Activated CD4-positive, alpha-beta T cell treated with anti-CD3 and anti-CD28 coated beads for 1 hour (primary cell): ENCODE measurements at places on chromosomes 6 and 20.
A peak's percentile ranks its signal among the peaks of the same experiment; 100 is the strongest.

- no peak for DNase-seq
These were observed 288.5 kb upstream of the STXBP5 start for GRCh38 chr6:146915671-146916127.

- DNase-seq = no peak
These were observed 34.6 kb downstream of the FKBP1C start for GRCh38 chr6:63245909-63246308.

DNA sequence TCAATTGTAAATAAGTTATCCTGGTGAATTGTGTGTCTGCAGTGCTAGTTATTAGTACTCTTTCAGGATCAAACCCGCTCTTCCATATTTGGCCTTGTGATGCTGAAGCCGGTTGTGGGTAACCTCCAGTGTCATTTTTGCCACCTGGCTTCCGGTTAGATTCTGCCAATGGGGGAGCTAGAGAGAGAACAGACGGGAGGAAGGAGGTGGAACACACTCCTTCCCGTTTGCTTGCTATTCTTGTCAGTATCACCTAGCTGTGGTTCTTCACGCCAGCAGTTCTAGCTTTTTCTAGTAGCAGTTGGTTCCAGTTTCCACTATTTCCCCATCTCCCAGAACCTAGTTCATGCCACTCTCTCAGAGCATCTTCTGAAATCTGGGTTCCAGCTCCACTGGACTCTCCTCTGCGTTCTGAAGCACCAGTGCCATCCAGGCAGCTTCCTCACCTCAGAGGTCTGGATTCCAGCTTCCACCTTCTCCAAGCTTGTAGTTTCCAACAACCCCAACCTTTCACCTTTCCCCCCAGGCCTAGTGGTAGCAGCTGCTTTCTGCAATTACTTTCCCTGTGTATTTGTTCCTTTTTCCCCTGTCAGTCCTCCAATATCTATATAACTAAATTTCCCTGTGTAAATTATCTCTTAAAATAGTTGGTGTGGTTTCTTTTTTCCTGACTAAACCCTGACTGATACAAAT, 46.9 kb upstream of the LOC128125822 start:
- no peak for DNase-seq

DNA sequence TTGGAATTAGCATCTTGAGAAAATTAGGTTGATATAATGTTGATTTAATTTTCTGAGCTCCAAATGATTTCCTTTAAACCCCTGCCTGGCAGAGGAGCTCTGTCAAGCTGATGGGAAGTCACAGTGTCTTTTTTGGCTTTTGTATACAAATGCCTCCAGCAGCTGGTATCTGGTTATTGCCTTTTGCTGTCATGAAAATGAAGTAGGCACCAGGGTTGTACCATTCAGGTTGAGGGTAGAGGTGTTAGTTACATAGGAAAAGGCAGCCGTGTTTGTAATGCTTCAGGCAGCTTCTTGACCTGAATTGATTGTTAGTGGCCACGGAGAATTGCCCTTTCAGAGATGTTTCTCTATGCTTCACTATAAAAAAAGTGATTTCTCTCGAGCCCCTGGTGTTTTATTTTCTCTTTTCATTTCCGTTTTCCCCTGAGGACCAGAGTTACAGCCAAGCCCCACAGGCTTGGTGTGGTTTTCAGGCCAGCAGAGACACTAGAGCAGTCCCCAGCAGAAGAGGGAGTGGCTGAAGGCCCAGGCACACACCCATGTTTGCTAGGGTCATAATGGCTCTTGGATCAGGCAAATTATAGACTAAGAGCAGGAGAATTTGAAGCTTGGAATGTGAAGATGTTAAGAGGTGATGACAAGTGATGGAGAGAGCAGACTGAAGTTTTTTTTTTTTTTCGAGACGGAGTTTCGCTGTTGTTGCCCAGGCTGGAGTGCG, 21.6 kb downstream of the CMTR1 start:
- no peak for DNase-seq

- no peak for DNase-seq
These were observed 13.1 kb upstream of the CDK19 start for GRCh38 chr6:110828396-110828795.

DNA sequence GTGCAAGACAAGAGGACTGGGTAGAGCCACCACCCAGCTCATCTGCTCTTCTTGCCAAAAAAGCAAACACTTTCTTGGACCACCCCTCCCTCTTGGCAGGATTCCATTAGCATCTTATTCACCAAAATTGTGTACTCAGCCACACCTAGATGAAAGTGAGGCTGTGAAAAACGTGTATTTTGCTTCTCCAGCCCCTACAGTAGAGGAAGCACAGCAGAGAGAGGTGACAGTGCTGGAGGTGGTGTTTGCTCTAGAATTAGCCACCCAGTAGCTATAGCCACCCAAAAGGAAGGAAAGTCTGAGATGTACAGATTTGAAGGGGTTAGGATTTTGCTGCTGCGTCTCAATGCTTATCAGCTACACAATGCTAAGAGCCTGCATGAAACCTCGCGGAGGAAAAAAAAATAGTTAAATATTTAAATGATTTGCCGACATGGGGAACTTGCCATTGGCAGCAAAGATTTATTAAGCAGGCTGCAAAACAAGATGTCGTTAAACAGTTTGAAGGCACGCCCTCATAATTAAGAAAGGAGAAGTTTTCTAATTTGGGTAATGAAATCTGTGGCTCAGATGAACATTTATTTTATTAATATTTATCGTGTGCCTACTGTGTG, 287.3 kb downstream of the ZNF217 start:
- no peak for DNase-seq

- no peak for DNase-seq
These were observed 185.8 kb upstream of the RAB32 start for GRCh38 chr6:146357578-146358430.

- DNase-seq = no peak
These were observed 11.5 kb upstream of the MUC22 start for GRCh38 chr6:30998785-30999184.

DNA sequence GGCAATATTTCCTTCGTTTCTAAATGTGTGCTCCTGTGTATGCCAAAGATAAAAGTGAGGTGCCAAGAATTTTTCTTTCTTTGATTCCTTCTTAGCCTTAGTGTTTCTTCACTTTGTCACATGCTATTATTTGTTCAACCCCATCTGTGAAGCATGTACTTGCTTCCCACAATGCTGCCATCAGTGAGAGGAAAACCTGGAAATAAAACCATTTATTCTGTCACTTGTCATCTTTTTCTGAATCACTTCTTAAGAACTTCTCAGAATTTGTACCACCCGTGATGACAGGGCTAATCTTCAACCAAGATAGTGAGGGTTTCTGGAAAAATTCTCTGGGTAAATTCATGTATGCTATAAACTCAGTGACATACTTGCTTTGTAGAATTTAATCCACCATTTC, 450.1 kb downstream of the COL12A1 start:
- no peak for DNase-seq

GRCh38 chr6:12147557-12148316, 135.6 kb downstream of the HIVEP1 start:
- DNase-seq = no peak

- DNase-seq = no peak
These were observed 95.3 kb upstream of the VSTM2L start for GRCh38 chr20:37807471-37808232.

- no peak for DNase-seq
These were observed 247.6 kb downstream of the PKHD1 start for GRCh38 chr6:51839726-51840374.

- no peak for DNase-seq
These were observed at the start of gene OVOL2 for GRCh38 chr20:18057101-18057993. Gene OVOL2, minus strand, starts transcription at chr20:18057916. Its CDS starts 282 bp downstream, at chr20:18057634.

DNA sequence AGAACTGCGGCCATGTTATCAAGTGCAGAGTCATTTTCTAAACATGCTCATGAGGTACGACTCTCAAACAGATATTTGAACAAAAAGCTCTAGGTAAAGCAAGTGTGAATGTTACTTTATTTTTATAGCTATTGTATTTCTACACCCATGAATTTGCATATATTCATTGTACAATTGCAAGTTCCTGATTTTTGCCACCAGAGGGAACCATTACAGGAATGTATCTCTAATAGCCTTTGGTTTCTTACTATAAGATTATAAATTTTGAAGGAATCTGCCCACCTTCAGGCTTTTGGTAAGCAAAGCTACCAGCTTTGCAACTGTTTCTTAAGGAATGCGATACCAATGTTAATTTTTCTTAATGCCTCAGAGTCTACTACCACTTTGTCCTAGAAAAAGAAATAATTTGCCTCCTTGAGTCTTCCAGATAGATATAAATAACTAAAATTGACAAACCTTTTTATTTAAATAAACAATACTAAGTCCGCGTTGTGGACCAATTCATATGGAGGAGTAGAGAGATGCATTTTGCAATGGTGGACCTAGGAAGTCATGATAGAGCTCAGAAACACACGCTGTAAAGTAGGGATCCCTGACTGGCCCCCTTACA, 125.4 kb upstream of the SAMD5 start:
- DNase-seq = no peak

- DNase-seq = no peak
These were observed 245.9 kb downstream of the EYS start for GRCh38 chr6:65461121-65461520.

DNA sequence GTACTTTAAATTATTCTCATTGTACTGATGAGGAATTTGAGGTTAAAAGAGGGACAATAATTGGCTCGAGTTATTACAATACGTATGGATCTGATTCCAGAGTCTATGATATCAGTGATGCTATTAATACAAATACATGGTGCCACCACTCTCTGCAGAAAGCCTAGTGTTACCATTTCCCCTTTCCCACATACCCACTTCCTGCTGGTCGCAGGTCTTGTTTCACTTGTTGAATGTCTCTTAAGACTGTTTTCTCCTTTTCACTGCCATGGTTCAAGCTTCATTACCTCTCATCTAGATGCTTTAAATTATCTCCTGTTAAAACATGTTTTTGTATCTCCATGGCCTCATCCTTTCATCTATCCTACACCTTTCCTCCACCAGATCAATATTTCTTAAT, 62.0 kb downstream of the FHL5 start:
- DNase-seq = no peak

DNA sequence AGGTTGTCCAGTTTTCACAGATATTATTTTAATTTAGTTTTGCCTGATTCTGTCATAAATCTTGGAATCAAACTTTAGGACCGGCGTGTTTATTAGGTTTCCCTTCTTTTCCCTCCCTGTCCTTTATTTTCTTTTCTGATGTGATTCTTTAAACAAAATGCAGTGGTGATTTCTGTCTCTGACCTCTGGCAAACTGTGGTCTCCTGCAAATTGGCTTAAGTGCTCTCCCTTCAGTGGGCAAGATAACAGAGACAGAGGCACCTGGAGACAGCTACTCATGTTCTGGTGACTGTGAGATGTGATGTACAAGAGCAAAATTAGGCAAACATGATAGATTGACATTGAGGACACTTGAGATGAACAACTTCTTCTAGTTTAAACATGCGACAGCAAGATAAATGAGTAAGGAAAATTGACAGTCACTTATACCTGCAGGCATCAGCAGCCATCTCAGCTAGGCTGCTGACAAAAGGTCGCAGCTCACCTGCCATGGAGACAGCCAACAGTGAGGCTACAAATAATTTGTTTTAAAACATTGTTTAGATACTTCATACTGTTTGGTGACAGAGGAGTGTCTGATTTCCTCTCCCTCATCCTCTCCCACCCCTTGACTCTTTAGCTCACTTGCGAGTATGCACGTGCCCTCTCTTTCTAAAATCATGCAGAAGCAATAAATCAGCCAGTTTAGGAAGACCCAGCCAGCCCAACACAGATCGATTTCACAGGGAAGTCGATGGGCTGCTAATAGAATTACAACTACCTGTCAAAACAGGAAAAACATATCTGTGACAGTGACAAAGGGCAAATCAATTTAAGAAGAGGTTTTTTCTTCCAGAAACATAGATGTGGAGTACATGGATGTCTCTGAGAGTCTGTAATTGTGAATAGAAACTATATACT, 63.4 kb upstream of the MAP3K7 start:
- DNase-seq = no peak

- DNase-seq = no peak
These were observed 135.3 kb downstream of the THBS2 start for GRCh38 chr6:169118346-169118830.

DNA sequence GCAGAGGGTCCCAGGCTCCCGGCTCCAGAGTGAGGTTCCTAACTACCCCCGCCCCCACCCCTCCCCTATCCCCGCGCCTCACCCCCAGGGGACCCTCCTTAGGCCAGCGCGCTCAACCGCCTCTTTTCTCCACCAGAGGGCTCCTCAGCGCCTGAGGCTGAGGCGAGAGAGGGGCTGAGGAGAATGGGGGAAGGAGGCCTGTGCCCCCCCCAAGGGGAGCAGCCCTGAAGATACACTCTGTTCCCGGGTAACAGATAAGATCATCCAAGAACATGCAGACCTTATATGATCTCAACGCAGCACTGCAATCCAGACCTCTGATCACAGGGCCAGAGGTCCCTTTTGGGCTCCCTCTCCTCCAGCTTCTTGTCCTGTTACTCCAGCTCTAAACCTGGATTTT, 43.3 kb upstream of the MRPS10 start:
- DNase-seq = peak; percentile 18

- no peak for DNase-seq
These were observed 69.7 kb upstream of the TOX2 start for GRCh38 chr20:43844778-43845614.

GRCh38 chr6:54307439-54307910, 766 bp upstream of the TINAG start:
- DNase-seq = no peak

- DNase-seq = no peak
These were observed 19.7 kb downstream of the TRAF3IP2 start for GRCh38 chr6:111585974-111586315.

DNA sequence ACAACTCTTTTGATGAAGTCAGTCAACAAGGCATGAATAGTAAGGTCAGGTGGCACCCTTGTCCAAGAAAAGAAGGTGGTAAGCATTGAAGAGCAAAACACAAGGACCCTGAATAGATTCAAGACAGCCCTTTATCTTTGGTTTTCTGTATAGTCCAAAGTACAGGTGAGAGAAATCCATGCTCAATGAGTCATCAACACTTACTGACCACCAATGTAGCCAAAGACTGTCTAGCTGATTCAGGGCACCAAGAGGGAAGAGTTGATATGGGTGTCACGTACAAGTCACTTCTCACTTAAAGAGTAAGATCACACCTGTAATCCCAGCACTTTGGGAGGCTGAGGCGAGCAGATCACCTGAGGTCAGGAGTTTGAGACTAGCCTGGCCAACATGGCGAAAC, 528.3 kb downstream of the CD83 start:
- DNase-seq = no peak

DNA sequence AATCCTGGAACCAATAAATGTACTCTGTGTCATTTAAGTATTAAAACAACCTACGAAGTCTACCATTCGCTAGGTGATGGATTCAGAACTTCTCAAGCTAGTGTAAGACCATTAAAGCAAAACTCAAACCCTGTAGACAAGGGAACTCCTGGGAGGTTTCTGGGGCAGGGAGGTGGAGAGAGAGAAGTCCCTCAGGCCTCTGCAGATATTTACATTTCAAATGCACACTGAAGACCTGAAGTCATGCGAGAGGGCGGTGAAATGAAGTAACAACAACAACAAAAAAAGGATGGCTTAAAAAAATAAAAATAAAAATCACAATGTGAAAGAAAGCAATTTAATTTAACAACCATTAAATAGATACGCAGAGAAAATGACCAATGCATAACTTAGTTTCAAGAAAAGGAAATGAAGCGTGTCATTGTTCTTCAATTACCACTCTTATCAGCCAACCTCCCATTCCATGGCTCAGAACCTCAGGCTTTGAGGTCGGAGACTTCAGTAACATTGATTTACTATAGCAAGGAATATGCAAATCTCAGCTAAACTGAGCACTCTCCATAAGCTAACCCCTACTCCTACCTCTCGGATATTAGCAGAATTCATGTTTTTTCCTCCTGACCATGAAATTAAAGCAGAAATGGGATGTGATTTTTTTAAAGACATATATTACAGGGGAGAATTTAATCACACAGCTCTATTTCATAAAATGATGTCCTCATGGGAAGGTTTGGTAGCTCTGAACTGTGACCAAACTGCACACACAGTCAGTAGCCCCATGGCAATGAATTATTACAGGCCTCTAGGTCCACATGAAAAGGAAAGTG, 140.6 kb downstream of the KIF16B start:
- no peak for DNase-seq
